OCI-LY7 (cell line): ENCODE measurements at places on chromosomes 4 and X. TPM values are rescaled to one million over a fixed set of nuclear protein-coding genes. Genes with fewer than 3 reads are reported as not detected.
A peak's percentile ranks its signal among the peaks of the same experiment; 100 is the strongest.

DNA sequence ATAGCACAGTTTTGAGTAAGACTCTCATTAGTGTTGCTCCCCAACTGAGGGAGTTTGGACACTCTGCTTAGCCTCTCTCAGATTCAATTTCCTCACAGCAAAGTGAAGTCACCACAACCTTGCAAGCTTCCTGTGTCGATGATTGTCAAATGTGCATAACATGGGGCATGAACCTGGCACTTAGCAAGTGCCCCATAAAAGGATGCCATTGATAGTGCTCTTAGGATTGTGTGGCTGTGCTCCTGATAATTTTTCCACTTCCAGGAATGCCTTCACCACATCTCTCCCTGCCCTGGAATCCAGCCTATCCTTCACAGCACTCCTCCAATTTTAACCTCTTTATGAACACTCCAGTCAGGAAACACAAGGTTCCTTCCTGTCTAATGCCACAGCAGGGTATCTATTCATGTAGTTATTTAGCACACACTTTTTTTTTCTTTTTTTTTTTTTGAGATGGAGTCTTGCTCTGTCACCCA lies 309.4 kb downstream of the PPP3CA start:
- no peak for DNase-seq

- DNase-seq = no peak
Measured at GRCh38 chr4:97558204-97558778, 585.0 kb downstream of the STPG2 start.

- DNase-seq = no peak
Measured at GRCh38 chrX:150700107-150700506, 6.9 kb downstream of the MTMR1 start.

- no peak for DNase-seq
Measured at GRCh38 chrX:150258463-150259430, 104.4 kb upstream of the MAMLD1 start.

GRCh38 chr4:177100307-177100706 lies 209.4 kb upstream of the NEIL3 start:
- no peak for DNase-seq

GRCh38 chr4:114694770-114695169 lies 96.2 kb downstream of the UGT8 start:
- peak; percentile 61 for DNase-seq

- no peak for DNase-seq
Measured at GRCh38 chr4:30744386-30744785, 24.2 kb downstream of the PCDH7 start.

DNA sequence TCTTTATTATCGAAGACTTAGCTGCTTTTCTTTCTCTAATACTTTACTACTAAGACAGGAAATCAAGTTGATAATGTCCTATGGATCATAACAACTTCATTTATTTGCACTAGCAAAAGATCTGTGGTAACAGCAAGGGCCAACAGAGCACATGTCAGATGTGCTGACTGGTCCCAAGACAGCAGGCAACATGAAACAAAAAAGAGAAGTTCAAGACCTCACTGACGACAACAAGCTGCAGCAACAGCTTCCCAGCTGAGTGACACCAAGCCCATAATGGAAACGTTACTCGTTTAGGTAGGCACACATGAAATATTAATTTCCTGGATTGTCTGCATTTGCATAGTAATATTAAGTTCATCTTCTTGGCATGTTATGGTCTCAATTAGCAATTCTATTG lies 126.9 kb downstream of the UNC5C start:
- no peak for DNase-seq

DNA sequence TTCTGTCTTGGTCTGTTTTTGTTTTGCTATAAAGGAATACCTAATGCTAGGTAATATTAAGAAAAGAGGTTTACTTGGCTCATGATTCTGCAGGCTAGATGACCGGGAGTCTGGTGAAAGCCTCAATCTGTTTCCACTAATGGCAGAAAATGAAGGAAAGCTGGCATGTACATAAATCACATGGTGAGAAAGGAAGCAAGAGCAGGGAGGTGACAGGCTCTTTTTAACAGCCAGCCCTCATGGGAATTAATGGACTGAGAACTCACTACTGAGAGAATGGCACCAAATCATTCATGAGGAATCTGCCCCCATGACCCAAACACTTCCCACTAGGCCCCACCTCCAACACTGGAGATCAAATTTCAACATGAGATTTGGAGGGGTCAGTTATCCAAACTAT lies 27.6 kb downstream of the SATL1 start:
- no peak for DNase-seq

DNA sequence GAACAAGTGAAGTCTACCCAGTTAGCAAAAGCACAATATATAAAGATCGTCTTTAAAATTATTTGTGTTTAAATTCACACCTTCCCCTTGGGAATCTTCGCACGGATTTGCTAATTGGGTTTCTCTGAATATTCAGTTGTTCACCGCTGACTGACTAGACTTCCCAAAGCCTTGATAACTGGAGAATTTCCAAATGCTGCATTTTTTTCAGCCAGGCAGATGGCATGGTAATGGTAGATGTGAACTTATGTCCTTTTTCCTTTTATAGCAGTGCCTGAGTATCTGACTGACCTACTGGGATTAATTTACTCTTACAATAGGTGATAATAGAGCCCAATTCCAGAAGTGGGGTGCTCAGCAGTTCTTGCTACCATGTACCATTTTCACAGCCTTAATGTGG lies 548.1 kb downstream of the PACRGL start:
- DNase-seq = no peak

- DNase-seq = no peak
Measured at GRCh38 chr4:80196922-80197573, at the start of gene PRDM8. PRDM8 (plus strand) TSS chr4:80197503; CDS start chr4:80200081, 2,578 bp downstream.

GRCh38 chrX:121179972-121180371 lies 132.6 kb downstream of the GLUD2 start:
- DNase-seq = no peak

- DNase-seq = no peak
Measured at GRCh38 chr4:182960746-182961145, 43.6 kb upstream of the DCTD start.

GRCh38 chr4:2353222-2354107 lies 65.0 kb downstream of the ZFYVE28 start:
- no peak for DNase-seq

GRCh38 chrX:103780336-103781061 lies 3.9 kb downstream of the PLP1 start:
- no peak for DNase-seq

- peak; percentile 38 for DNase-seq
Measured at GRCh38 chr4:168514249-168514852, 17.5 kb downstream of the PALLD start.

- no peak for DNase-seq
Measured at GRCh38 chr4:170089274-170089667, 485 bp downstream of the AADAT start.

- no peak for DNase-seq
Measured at GRCh38 chr4:181475781-181476507, 767.3 kb upstream of the TENM3 start.

DNA sequence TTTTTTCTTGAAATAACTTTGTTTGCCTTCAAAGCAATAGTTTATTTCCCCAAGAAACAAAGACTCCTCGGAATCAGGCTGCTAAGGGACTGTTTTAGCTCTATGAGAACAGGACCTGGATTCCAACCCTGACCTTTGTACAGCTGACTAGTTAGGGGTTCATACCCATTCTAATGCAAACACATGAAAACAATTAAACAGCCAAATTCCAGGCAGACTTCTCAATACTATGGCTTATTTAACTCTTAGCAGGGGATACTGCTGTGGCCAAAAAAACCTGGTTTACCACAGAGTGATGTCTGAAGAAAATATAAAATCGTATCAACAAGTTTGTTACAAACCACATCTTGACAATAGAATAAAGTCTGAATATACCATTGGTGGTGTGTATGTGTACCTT lies 129.6 kb upstream of the INTU start:
- no peak for DNase-seq

- DNase-seq = no peak
Measured at GRCh38 chr4:106852426-106852825, 183.7 kb downstream of the DKK2 start.

DNA sequence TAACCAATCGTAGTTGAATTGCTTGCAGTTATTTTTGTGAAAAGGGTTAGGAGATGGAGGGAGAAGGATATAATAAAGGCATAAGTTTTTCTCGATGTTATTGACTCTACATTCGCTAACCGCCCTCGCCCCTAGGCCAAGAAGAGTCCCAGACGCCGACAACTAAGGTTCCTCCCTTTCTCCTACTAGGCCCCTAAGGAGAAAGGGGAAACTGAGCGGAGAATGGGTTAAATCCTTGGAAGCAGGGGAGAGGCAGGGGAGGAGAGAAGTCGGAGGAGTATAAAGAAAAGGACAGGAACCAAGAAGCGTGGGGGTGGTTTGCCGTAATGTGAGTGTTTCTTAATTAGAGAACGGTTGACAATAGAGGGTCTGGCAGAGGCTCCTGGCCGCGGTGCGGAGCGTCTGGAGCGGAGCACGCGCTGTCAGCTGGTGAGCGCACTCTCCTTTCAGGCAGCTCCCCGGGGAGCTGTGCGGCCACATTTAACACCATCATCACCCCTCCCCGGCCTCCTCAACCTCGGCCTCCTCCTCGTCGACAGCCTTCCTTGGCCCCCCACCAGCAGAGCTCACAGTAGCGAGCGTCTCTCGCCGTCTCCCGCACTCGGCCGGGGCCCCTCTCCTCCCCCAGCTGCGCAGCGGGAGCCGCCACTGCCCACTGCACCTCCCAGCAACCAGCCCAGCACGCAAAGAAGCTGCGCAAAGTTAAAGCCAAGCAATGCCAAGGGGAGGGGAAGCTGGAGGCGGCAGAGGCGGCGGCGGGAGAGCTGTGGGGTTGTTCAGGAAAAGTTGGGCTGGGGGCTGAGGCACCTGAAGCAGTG lies 5.9 kb downstream of the ATOH1 start:
- no peak for DNase-seq

GRCh38 chrX:46849933-46850332 lies 13.1 kb downstream of the RP2 start:
- no peak for DNase-seq

GRCh38 chr4:14771504-14772175 lies 230.6 kb upstream of the CPEB2 start:
- no peak for DNase-seq

DNA sequence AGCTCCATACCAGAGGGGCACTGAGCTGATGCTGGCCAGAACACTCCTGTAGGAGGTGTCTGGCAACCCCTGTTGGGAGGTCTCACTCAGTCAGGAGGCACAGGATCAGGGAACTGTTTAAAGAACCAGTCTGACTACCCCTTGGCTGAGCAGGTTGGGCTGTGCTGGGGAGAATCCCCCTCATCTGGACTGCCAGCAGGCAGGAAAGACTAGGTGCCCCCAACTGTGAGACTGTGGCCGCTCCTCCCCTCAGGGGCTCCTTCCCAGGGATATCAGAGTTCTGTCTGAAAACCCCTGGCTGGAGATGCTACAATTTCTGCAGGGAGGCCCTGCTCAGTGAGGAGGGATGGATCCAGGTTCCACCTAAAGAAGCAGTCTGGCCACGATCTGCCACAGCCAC lies 245.3 kb downstream of the MAPK10 start:
- no peak for DNase-seq

DNA sequence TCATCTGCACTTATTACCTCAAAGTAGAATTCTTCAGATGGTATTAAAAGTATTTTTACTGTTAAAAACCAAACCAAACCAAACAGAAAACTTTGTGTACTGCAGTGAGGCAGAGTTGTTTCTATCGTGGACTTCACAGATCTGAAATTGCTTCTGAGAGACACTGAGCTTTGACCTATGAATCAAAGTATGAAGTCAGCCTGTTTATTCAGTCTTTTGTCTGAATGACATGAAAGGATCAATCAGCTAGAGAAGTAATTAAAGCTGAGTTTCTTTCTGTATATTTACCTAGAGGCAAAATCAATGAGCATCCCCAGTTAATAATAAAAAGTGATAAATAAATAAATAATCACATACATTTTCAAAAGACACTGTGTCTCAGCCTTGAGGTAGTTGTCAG lies 2121.0 kb downstream of the PCDH7 start:
- DNase-seq = no peak

SHISA3 gene
- total RNA-seq = 0.37 and 0.38 TPM in 2 replicates

SLC10A3 gene
- total RNA-seq = 12.7 and 15.6 TPM in 2 replicates

ATP5ME gene
- 276 and 359 TPM in 2 replicates for total RNA-seq

PHKA1 gene
- not detected in 2 replicates for total RNA-seq

GAB1 gene
- 99.3 and 106 TPM in 2 replicates for total RNA-seq

AKAP4 gene
- total RNA-seq = not detected in 2 replicates

AMER1 gene
- 7.4 TPM in 2 replicates for total RNA-seq

CSN1S1 gene
- not detected in 2 replicates for total RNA-seq

TMEM31 gene
- total RNA-seq = 0.53 and 0.65 TPM in 2 replicates

CXCL1 gene
- not detected in 2 replicates for total RNA-seq

FAM149A gene
- total RNA-seq = not detected in 2 replicates
